ENCODE measurements at places on chromosomes 12 and 14.
A peak's percentile ranks its signal among the peaks of the same experiment; 100 is the strongest.

- no peak for DNase-seq
Observed at GRCh38 chr12:4270016-4270830, 3.3 kb upstream of the CCND2 start.

GRCh38 chr12:105352052-105352451, 21.6 kb downstream of the C12orf75 start:
- no peak for DNase-seq

GRCh38 chr12:69350002-69350626, 1.9 kb downstream of the LYZ start:
- DNase-seq = no peak

GRCh38 chr12:1790444-1790843, 29.9 kb upstream of the LRTM2 start:
- no peak for DNase-seq

GRCh38 chr14:32481707-32482106, 152.6 kb downstream of the AKAP6 start:
- no peak for DNase-seq

- DNase-seq = no peak
Observed at GRCh38 chr12:109191621-109192250, 75.3 kb downstream of the ACACB start.

DNA sequence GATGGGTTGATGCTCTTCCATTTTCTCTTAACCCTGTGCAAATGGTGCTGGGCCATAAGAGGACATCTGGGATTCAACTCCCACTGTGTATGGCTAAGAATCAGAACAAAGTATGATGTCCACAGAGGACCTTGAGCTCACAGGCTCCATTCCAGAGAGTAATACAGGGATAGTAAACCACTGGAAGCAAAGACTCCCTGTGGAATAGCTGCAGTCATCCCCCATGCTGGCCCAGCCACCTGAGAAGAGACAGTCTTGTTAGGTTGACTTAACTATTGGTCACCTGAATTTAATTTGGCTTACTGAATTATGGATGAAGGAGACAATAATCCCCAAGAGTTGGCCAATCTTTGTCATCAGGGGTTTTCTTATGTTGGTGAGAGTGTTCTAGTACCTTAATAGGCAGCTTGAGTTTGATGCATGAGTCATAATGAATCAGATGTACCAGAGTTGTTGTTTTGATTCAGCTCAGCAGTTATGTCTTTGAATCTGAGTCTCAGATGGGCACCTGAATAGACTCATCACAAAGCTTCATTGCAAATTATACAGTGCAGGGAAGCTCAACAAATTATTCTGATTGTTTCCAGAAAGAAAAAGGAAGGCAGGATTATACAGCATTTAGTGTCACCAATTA, 122.7 kb downstream of the SSPN start:
- DNase-seq = no peak

DNA sequence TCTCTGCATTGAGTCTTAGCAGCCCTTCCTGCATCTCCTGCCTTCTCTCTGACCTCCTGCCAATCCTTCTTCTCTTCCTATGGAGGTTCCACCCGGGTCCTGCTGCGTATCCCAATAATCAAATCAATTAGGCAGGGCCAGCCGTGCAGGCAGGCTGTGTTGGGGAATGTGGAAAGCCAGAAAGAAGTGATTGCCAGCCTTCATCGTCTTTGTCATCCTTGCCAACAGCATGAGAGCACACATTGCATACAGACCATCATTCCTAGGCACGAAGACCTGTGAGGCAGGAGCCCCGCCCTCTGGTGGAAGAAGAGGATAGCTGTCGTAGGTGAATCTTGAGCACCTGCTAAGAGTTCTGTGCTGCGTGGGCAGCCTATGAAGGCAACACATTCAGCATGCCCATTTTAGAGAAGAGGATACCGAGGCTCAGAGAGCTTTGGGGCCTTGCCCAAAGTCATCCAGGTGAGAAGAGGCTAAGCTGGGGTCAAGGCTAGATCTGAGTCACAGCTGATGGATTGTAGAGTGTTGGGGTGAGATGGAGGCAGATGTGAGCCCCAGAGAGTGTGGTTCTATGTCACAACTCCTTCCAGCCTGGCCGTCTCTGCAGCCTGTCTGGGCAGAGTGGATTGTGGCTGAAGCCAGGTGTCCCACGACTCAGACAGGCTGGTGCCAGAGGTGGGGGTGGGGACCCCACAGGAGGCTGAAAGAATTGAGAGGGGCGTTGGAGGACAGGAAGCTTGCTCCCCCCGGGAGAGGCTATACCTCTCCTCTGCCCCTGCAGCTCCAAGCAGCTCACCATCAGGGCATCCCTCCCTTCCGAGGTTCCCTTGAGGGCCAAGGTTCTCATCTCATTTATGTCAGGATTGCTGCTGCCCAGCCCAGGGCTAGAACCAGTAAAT, 12.7 kb downstream of the C14orf132 start:
- peak; percentile 51 for DNase-seq

- DNase-seq = no peak
Observed at GRCh38 chr12:50689437-50689836, 74.5 kb upstream of the ATF1 start.

Measured in RWPE2 (cell line).